ENCODE measurements at places on chromosomes 7 and 10.

GRCh38 chr10:94989192-94989591 lies 50.7 kb downstream of the CYP2C9 start:
- DNase-seq, result no peak

DNA sequence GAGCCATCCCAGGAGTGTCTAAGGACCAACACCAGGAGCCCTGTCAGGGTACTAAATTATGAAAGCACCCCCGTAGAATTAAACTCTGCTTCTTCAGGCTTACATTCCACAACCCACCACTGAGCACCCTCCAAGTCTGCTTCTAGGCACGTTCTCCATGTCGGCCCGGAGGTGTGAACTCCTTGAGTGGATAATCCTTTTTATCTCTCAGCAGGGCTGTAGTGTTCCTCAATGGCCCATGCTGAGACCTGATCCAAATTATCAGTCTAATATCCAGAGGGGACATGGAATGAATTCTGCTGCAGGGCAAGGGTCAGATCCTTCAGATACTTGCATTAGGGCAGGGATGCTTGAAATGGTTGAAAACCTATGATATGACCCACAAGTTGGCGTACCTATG lies 55.9 kb upstream of the TARP start:
- no peak for DNase-seq

GRCh38 chr7:79523436-79523835 lies 70.0 kb upstream of the MAGI2 start:
- DNase-seq, result no peak

DNA sequence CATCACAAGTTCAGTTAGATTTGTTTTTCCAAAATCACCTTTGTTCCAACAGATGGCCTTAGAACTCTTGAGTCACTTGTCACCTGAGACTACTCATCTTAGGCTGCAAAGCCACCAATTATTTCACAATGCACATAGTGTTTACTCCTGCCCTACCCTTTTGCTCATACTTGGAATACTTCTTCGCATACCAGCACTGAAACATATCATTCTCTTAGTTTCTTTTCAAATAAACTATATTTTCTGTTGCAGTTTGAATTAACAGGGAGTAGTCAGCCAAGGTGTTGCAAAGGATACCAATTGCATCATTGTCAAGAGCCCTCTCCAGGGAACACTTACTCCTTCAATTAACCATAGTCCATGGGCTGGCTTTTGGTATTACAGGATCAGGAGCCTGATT lies 71.0 kb downstream of the CASD1 start:
- no peak for DNase-seq

DNA sequence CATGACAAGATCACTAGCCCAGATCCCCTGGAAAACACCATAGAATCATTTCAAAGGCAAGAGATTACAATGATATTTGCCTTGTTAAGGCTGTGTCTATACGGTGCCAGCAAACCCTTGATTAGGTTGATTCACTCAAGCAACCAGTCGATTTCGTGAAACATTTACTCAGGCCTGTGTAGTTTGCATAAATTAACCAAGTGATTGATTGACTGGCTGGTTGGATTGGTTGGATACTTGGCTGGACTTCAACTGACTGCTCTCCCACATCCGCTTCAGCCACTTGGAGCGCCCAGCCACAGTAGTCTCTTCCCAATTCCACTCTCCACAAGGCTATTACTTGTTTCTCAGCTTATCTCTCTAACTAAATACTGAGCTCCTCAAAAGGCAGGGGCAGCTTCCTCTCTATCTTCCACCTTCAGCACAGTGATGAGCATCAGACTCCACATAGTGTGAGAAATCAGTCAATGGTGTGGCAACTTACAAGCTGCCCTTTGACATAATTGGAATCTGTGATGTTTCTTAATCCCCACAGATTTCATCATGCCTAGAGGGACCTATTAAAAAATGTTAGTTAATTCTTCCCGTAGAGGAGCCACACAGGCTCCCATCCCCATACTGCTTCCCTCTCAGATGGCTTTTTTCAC lies 217.4 kb downstream of the GRM8 start:
- DNase-seq, result no peak

DNA sequence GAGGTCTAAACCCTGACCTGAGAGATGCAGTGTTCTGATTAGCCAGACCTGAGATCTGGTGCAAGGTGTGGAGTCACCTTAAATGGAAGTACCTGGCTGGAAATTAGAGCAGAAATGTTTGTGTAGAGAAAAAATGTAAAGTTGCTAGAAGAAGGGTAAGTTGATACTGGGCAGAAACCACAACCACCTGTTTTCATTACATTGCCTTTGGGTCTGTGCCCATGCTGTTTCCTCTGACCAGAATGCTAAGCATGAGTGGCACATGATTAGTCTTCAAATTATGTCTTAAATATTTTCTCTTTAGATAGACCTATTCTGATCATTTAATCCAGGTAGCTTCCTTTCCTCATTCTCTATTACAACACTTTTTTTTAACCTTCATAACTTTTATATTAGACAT lies 69.0 kb downstream of the CASD1 start:
- DNase-seq, result no peak

- no peak for DNase-seq
These were observed 42.6 kb upstream of the C7orf33 start for GRCh38 chr7:148547951-148548350.

GRCh38 chr7:91872928-91873327 lies 7.6 kb downstream of the MTERF1 start:
- DNase-seq, result no peak

DNA sequence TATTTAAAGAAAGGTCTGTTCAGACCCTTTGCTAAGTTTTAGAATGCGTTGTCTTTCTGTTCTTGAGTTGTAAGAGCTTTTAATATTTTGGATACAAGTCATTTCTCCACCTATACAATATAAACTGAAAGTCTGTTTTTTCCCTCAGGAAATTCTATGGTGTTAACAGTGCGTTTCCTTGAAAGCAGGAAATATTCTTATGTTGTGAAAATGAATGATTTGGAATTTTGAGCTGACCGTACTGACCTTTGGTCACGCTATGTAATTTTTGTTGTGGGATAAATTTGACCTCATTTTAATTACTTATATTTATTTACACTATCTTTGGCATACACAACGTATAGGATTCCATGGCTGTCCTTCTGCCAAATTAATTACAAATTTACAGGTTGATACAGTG lies 43.5 kb downstream of the PUS7 start:
- no peak for DNase-seq

DNA sequence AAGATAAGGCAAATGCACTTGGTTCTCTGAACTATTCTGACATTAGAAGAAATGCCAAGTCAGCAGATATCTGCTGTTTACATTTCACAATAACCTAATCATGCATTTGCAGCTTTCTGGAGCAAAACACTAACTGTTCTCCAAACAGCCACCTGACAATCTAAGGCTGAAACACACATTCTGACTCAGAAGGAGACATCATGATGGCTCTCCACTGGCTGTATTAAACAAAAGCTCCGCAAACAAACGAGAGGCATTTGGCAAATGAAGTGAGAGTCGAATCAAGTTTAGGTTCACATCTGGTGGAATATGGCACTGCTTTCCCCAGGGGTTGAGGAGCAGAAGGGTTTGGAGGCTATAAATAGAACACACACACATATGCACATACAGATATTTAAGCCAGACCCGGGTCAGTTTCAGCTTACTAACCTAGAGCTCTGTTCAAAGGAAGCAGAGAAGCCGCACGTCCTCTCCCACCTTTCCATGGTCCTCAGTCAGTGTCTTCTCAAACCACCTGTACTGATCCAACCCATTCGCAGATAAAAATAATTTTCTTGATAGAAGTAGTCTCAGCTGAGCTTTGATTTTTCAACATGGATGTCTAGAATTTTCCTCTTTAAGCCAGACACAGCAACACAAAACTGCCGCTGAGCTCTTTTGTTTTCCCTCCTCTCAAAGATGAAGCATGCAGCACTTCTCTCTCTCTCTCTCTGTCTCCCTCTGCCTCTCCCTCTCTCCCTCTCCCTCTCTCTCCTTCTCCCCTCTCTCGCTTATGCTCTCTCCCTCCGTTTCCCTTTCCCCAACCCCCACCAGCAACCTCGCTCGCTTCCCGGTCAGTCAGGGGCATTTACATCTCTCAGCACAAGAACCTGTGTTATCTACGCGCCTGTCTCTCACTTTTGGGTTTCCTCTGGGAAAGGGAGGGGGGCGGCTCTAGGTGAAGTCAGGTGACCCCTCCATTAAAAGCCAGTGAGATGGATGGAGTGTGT lies 682.8 kb downstream of the MAGI2 start:
- DNase-seq, result no peak

GRCh38 chr10:8063935-8064334 lies 9.4 kb downstream of the GATA3 start:
- peak; percentile 30 for DNase-seq

DNA sequence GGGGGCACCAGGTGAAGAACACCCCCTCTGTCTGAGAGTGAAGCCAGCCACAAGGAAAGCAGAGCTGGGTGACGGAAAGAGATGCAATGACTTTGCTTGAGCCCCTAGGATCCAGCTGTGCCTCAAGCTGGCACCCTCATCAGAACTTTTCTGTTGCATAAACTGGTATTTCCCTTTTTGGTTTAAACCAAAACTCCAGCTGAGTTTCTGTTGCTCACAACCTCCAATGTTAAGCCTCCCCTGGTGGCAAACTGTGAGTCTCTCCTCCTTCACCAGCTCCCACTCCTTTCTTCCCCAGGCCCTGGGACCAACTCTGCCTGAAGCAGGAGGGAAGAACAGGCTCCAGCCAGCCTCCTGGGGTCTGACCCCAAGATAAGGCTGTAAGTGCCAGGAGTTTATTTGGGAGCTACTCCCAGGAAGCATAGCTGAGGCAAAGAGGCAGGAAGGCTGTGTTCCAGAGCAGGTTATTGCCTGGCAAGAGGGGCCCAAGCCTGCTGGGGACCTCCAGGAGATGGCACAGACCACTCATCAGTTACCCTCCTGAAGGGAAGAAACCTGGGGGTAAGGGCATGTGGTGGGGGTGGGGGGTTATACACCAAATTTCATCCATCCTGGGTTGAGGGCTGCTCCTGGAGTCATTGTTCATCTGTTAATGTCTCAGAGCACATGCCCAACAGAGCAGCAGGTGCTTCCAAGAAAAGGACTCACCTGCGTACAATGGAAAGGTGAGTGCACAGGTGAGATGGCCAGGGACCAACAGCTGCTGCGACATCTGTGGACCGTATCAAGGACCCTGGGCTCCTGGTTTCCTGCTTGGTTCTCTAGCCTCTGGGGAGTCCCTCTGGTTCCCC lies 73.3 kb upstream of the NANOS1 start:
- DNase-seq, result no peak

GRCh38 chr10:126423732-126424491 lies 35.6 kb upstream of the ADAM12 start:
- no peak for DNase-seq

GRCh38 chr10:112811741-112812551 lies 138.1 kb upstream of the TCF7L2 start:
- DNase-seq, result no peak

DNA sequence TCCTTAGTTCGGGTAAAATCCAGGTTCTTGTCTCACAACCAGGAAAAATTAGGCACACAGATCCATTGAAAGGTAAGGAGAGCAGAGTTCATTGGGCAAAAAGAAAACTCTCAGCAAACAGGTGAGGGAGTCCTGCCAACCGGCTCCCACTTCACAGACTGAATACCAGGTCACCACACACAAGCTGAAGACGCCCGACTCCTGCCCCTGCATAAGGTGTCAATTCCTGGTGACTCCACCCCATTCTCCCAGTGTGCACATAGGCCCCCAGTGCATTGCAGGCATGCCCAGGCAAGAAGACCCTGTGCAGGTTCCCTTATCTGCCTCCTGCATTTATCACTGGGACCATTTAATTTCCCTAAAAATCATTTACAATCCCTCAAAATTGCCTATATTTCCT lies 354.6 kb downstream of the LRRTM3 start:
- no peak for DNase-seq

- DNase-seq, result no peak
These were observed 2.0 kb downstream of the GAL3ST4 start for GRCh38 chr7:100166317-100166940.

DNA sequence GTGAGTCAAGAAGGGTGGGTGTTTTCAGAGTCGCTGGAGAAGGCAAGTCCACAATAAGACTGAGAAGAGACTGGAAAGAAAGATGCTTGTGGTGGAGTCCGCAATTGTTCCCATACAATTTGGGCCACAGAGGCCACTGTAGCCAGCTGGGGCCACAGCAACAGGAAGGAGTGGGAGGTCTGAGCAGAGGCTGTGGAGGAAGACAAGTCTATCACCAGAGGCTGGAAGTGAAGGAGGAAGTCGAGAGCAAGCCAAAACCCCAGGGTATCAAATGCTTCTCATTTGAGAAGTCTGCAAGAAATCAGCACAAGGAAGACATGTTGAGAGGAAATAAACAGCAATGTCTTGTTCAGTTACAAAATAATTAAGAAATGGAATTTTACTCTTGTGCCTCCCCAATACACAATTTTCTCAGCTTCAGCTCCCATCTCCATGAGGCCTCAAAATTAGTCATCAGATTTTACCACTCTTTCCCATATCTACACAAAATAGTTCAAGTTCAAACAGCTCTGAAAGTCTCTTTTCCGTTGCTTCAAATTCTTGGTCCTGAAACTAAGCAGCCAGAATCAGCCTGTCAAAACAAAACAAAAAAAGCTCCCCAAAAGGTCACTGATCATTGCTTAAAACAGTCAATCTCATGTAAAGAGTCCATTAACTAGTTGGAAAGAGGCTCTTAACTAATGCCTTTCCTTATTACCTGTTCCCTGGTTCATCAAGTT lies 31.6 kb downstream of the SLC16A12 start:
- no peak for DNase-seq

- DNase-seq, result no peak
These were observed 7.9 kb downstream of the NUB1 start for GRCh38 chr7:151349507-151349853.

- DNase-seq, result no peak
These were observed 21.3 kb downstream of the MDH2 start for GRCh38 chr7:76069238-76069638.

- DNase-seq, result no peak
These were observed 433.9 kb upstream of the LRGUK start for GRCh38 chr7:133693281-133693680.

DNA sequence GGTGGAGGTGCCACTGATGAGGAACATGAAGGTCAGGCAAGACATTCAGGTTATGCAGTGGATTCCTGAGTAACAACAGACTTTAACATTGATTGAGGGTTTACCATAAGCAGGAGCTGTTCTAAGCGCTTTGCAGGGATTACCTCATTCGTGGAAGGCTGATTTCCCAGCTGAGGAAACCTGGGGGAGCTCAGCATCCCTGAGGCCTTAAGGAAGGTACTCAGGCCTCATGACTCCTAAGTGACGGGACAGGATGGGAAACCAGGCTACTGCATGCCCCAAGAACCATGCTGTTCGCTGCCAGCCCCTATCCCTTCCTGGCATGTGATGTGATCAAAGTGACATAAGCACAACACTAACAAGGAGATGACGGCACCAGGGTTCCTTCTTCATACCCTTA lies 143.6 kb upstream of the NFE2L3 start:
- no peak for DNase-seq

GRCh38 chr7:20991544-20991943 lies 204.9 kb upstream of the SP8 start:
- DNase-seq, result no peak

DNA sequence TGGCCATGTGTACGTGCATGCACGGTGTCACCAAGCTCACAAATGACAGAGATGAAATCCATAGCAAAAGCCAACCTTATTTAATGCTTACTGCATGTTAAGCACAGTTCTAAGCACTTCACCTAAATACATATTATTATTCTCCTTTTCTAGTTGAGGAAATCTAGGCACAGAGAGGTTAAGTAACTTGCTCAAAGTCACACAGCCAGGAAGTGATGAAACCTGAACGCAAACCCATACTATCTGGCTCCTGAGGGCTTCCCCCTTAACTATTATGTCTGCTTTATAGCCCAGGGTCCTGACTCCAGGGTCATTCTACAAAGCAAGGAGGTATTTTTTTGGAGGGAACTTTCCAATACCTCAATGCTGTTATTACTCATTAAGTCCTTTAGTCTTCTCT lies 61.7 kb downstream of the GAD2 start:
- no peak for DNase-seq

GRCh38 chr7:97372882-97373281 lies 255.4 kb downstream of the SDHAF3 start:
- DNase-seq, result no peak

All from T-helper 2 cell (primary cell).